Neural crest cell (in vitro differentiated cells): ENCODE measurements at places on chromosomes 4 and X.

- no peak for DNase-seq
Observed at GRCh38 chrX:39019056-39019455, 217.8 kb downstream of the MID1IP1 start.

DNA sequence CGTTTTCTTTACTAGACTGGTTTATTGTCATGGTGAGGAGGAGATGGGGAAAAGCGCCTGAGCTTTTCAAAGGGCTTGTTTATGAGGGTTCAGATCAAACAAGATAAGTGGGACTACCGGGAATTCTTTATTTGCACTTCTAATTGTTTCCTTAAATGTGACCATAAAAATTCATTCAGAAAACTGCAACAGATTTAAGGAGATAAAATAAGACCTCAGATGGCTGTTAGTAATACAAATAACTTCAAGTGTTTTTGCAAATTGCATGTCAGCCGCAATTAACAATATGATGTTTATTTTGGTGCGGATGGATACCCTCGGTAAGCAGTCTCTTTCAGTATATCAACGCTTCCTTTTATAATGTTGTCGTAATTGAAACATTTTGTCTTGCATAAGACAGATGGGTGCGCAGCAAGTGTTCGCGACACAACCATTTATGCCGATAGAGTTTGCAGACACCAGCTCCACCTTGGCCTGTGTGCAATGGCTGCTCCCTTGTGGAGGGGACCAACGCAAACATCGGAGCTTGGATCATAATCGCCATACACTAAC, 151.0 kb downstream of the C4orf33 start:
- no peak for DNase-seq

DNA sequence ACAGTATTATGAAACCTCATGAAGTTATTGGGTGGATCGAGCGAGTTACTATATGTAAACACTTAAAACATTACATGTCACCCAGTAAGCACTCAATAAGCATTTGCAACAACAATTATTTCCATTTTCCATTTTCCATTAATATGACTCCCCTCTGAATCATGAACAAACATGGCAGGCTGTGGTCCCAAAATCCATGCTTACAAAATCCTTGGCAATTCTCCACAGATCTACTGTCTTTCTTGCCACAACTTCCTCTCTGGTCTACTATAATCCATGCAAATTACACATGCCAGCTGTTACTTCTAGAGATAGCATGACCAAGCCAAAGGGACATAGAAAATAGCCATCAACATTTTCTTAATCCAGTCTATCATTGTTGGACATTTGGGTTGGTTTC, 22.0 kb downstream of the ASB11 start:
- no peak for DNase-seq

DNA sequence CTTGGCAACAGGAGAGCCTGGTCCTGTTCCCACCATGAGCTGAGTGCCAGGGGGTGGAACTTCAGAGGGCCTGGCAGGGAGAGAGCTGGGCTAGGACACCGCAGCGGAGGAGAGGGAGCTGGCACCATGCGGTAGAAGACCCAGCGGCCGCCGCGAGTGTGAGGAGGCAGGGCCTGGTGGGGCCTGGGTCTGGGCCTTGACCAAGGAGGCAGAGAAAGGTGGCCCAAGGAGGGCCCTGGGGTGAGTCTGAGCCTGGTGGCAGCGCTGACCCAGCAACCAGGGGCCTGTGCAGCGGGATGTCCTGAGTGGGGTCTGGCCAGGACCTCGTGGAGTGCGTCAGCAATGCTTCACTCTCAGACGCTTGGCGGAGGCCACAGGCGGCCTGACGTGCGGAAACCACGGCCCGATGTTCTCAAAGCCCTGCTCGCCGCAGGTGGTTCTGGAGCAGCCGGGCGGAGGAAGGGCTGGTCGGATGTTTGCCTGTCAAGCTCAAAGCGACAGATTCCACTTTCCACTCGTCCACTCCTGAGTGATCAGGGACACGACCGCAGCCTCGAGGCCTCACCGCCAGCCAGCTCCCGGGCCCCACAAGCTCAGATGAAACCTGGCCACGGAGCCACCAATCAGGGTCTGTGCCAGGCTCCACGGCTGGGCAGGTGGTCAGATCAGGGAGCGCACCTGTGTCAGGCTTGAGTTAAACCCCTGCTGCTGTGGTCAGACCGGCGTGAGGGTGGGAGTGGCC, 20.8 kb downstream of the ATP5ME start:
- DNase-seq, result no peak

- DNase-seq, result no peak
Observed at GRCh38 chrX:16240968-16241367, 73.7 kb downstream of the MAGEB17 start.

DNA sequence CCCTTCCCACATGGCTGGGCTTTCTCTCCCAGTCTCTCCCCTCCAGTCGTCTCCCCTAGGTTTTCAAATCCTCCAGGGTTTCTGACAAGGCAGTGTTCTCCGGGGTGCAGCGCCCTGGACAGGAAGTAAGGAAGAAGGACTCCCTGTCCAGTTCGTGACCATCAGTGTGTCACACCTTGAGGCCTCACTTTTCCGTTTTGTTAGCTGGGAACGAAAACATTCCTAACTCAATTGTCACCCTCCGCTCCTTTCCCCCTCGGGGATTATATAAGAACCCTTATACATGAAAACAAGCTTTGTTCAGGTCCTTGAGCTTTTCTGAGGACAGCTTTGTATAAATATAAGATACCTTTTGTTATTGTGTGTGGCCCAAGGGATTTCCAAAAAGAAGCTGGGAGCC, 92.1 kb downstream of the KDR start:
- DNase-seq, result no peak

GRCh38 chrX:63394872-63395271, 43.7 kb upstream of the SPIN4 start:
- no peak for DNase-seq

DNA sequence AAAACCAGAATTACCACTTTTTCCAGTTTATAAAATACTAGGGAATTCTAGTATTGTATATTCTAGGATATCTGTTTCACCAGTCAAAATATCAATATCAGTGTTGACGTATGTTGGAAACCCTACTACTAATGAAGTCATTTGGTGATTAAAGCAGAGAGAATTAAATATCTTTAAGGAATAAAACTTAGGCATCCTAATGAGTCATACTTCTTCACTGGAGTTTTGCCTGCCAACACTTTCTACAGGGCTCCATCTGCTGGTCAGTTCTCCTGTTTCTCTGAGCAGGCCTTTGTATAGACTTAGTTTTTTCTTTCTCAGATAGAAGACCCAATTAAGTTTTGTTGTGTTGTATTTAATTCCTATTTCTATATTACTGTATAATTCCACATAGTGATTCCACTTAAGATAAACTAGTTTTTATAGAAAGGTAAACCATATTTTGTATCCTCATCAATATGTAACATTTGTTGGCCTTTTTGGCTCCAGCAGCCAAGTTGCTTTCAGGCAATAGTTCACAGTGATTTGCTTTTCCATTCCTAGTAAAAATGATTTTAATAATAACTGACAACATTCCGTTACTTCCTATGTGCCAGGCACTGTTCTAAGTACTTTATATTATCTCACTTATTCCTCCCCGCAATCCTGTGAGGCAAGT, 3.5 kb downstream of the AP1AR start:
- peak; percentile 46 for DNase-seq

GRCh38 chr4:105946771-105947170, 51.5 kb downstream of the NPNT start:
- DNase-seq, result no peak

- DNase-seq, result no peak
Observed at GRCh38 chr4:150178161-150178560, 99.9 kb downstream of the DCLK2 start.

GRCh38 chrX:71953391-71953790, 42.7 kb downstream of the NHSL2 start:
- no peak for DNase-seq

GRCh38 chr4:1315306-1315705, 25.6 kb downstream of the MAEA start:
- DNase-seq, result no peak

DNA sequence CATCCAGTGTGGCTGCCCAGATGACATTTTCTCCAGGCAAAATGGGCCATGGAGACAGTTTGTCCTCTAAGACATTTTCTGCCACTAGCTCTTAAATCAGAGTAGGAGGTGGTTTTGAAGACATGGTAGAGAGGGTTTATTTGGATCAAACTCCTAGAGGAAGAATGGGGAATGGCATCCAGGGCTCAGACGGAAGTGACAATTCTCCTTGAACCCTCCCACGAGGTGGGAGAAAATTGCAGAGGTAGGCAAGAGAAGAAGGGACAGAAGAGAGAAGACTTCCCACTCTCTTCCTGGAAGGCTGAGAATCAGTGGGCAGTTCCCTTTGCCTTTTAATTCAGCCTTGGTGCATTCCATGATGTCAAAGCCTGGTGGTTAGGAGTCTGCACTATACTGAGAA, 194.0 kb downstream of the SMIM20 start:
- DNase-seq, result no peak

GRCh38 chrX:7891928-7892327, 35.3 kb downstream of the PNPLA4 start:
- no peak for DNase-seq

- no peak for DNase-seq
Observed at GRCh38 chr4:83096397-83096796, 18.1 kb downstream of the PLAC8 start.

DNA sequence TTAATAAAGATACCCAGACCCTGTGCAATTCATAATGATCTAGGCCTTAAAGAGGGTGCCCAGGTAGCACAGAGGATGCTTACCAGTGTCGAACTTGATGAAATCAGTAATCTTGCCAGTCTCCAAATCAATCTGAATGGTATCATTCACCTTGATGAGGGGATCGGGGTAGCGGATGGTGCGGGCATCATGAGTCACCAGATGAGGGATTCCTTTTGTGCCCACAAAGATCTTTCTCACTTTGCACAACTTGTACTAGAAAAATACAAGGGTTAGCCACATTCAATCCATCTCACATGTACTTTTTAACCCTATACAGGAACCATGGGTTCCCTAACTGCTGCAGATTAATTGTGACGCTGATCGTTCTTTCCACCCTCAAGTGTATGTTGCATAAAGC, 3.3 kb downstream of the RPS4X start:
- no peak for DNase-seq

- peak; percentile 78 for DNase-seq
Observed at GRCh38 chr4:107930821-107931774, at the start of gene CYP2U1. TSS of gene CYP2U1 (plus strand) at chr4:107931549. CDS start at chr4:107931644, 95 bp downstream.
